GM12878 (cell line): ENCODE measurements at places on chromosomes 13 and 19. TPM values are rescaled to one million over a fixed set of nuclear protein-coding genes. Genes with fewer than 3 reads are reported as not detected.

- DNase-seq, result no peak
These were observed 3.5 kb upstream of the TBC1D4 start for GRCh38 chr13:75485286-75486062.

- DNase-seq, result no peak
These were observed 42.1 kb downstream of the GADD45B start for GRCh38 chr19:2517881-2518601.

DNA sequence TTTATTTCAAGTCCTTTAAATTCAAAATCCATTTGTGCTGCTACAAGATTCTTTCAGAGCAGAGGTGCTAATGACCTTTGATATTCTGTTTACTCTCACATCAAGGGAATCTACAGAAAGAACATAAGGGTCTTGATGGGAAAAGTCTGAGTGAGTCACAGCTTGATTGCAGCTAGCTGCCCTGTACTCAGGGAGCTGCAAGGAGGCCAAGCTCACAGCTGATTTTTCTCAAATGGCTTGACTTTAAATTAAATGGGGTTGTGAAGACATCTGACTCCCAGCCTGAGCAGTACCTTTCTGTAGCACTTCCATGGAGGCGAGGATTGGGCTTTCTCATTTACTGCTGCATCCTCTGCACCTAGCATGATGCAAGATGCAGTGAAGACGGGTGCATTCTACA is 62.5 kb downstream of the RAP2A start:
- DNase-seq, result no peak

The SLC5A5 gene
- total RNA-seq, result 0.05 and 0.08 TPM in 2 replicates

DNA sequence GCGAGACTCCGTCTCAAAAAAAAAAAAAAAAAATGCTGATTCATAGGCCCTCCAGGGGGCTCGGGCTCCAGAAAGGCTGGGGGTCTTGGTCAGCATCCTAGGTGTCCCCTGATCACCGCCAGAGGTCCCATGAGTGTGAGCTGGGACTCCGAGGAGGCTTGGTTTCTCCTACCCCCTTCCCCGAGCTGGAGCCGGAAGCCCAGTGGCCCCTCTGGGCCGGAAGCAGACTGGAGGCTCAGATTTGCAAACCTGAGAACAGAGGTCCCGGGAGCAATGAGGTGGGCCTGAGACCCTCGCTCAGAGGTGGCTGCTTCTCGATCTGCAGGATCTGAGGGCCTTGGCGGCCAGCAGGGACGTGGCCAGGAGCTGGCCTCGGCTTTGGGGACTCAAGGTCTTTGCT is 41.5 kb downstream of the EFNA2 start:
- DNase-seq, result no peak

DNA sequence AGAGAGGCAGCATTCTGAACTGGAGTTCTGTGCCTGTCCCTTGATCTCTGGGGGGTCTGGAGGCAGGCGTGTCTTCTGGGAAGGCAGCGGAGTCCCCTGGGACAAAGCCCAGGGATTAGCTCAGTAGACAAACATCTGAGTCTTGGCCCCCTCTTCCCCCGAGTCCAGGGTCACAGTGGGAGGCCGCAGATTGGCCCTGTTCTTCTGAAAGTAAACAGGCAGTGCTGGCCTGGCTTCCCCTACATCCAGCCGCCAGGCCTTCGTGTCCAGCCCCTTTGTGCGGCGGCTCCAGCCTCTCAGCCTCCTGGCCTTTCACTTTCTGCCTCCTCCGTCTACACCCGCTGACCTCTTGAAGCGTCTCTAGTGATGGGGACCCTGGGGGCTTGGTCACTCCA is 989 bp downstream of the NFILZ start:
- no peak for DNase-seq

DNA sequence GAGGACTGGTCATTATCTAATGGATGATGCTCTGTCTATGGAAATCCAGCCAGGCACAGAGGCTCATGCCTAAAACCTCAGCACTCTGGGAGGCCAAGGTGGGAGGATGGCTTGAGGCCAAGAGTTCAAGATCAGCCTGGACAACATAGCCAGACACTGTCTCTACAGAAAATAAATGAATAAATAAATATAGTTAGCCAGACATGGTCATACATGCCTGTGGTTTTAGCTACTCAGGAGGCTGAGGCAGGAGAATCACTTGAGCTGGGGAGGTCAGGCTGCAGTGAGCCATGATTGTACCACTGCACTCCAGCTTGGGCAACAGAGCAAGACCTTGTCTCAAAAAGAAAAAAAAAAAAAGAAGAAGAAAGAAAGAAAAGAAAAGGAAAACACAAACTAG is 234.7 kb downstream of the TSHZ3 start:
- DNase-seq, result no peak

The MYBPC2 gene
- 0.90 and 1.4 TPM in 2 replicates for total RNA-seq

DNA sequence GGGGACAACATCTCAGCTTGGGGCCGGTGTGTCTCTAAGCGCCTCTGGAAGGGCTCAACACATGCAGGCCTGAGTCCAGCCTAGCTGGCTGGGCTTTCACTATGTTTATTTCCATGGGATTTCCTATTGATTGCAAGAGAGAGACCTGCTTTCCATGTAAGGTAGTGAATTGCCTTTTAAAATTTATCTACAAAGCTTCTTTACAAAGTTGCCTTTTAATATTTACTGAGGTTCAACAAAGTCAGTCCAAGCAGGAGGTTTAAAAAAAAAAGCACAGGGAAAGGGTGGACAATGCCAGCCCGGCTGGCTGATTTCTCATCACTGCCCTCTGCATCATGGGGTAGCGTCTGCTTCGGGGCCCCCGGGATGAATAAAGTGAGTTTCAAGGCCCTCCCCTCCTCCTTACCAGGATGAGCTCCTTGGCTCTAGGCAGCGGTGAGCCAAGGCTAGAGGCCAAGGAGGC is 15.8 kb downstream of the TLE2 start:
- DNase-seq, result no peak

DNA sequence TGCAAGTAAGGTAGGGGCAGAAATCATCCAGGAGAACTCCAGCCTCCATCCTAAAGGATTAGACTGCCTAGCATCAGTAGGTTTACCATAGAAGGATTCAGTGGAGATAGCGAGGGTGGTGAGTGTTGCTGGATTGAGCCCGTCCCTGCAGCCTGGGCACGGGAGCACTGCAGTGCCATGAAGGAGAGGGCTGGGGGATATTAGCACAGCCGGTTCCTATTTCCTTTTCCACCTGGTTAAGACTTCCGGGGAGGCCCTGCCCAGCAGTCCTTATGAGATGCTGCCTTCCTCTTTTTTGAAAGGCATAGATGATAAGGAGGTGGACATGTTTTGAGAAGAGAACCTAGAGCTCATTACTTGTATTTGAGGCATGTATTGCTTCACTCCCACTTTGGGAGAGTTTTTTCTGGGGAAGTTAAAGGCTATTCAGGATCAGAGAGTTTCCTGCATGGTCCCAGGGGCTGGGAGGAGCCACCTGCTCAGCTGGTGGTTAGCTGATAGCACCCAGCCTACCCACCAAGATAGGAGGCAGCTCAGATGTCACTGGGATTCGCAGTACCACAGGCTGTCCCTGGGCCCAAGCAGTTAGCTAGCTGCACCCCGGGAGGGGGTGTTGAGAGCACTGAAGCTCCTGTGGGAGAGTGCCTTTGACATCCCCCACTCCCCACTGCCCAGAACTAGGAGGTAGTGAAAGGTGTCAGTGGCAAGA is 17.2 kb downstream of the ACTN4 start:
- no peak for DNase-seq

The ACP7 gene
- not detected in 2 replicates for total RNA-seq

- DNase-seq, result no peak
These were observed 11.3 kb downstream of the MAST3 start for GRCh38 chr19:18108897-18109296.
